Kidney epithelial cell (primary cell): ENCODE measurements at places on chromosomes 2 and 18. TPM values are rescaled to one million over a fixed set of nuclear protein-coding genes. Genes with fewer than 3 reads are reported as not detected.

DNA sequence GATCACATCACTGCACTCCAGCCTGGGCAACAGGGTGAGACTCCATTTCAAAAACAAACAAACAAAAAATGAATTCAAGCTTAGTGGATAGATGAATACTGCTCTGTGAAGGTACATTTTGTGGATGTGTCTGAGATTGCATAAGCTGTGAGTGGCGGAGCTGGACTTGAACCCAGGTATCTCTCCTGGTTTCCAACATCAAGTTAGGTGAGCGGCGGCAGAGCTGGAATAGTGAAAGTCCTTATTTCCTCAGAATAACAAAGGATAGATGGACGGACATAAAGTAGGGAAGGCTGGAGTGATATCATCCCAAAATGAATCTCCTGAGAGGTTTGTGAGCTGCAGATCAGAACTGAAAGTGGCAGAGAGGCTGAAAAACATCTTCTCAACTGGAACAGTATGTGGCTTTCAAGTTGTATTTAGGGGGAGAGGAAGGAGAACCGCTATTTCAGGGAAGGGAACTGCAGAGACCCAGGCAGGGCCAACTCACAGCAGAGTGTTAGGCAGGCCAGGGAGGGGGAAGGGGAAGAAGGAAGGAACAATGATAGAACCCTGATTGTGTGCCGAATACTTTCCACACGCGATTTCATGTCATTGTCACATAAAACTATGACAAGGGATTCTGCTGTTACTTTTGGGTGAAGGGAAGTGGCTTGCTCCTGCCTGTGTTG lies 106.2 kb downstream of the LPIN1 start:
- no peak for DNase-seq

PRSS56 gene
- not detected in 2 replicates for total RNA-seq

GRCh38 chr18:12857991-12858544 lies 26.0 kb downstream of the PTPN2 start:
- DNase-seq, result no peak

GRCh38 chr2:9944330-9944758 lies 7.1 kb upstream of the GRHL1 start:
- no peak for DNase-seq

GRCh38 chr2:127047716-127048617 lies 59.0 kb downstream of the BIN1 start:
- no peak for DNase-seq

DNA sequence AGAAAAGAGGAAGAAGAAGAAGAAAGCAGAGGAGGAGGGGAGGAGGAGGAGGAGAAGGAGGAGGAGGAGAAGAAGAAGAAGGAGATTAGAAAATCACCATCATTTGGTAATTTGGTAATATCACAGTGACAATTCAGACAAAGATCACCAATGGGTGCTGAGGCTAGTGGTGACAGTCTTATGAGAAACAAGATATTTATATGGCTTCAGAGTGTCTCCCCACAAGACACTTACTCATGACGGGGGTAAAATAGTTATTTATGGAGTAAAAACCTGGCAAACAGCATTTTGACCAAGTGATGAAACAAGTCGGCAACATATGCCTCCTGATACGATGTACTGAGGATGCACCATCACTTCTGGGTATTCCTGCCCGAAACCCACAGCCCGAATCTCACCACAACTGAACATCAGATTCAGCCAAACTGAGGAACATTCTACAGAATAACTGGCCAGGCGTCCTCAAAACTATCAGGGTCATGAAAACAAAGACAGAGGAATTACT lies 4.9 kb downstream of the ASPRV1 start:
- DNase-seq, result no peak
